WERI-Rb-1 (cell line): ENCODE measurements at places on chromosomes 12 and 14.

GRCh38 chr14:88439088-88439487 is 53.6 kb downstream of the SPATA7 start:
- no peak for DNase-seq

DNA sequence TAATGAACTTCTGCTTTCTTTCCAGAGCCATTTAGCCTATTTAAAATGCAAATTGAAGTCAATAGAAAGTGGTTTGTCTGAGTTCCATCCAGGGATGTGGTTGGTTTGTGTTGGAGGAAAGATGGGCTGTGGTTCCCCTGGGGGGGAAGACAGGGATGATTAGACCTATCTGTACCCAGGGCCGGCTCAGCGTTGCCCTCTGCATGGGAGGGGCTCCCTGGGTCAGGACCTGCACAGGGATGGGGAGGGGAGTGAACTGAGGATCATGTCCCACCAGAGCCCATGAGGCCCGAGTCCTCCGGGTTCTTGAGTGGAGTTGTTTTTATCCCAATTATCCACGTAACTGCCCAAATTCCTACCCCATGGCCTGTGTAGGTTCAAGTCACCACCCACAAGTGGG is 76.9 kb upstream of the SFSWAP start:
- no peak for DNase-seq

- peak; percentile 66 for DNase-seq
These were observed at the start of gene SLC2A3 for GRCh38 chr12:7935590-7936581. Gene SLC2A3 (minus strand): TSS chr12:7936187. CDS start chr12:7936034, 153 bp downstream.

DNA sequence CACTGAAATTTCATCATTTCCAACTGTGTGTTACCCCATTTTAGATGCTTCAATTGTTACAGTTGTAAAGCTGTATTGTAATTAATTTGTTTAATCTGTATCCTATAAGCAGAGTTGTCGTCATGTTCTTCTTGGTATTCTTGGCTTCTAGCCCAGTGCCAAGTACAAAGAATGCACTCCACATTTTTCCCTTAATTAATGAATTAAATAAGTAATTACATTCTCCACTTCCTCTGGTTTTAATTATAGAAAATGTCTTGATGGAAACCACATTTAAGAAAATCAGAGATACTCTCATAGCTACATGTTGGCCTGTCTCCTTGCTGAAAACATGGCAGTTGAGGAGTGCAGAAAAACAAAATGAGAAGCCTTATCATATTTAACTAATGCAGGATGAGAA is 746 bp downstream of the DNAI7 start:
- no peak for DNase-seq

DNA sequence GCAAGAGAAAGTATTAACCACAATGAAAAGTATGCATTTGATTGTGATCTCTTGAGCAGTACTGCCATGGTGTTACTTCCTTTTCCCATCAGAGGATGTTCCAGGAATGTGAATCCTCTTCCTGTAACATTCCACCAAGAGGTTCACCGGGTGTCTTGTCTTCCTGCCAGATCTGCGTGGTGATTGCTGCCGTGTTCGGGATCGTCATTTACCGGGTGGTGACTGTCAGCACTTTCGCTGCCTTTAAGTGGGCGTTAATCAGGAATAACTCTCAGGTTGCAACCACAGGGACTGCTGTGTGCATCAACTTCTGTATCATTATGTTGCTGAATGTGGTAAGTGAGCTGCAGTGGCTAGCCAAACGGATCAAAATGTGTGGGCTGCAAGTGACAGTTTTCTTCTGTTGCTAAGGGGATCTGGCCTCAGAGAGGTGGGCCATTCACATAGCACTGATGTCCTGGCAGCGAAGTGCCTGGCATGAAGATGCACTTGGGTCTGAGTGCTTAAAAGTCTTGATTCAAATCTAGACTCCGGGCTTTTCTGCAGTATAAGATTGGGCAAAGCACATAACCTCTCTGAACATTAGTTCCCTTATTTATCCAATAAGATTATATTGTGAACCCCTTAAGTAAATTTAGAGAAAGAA is 123.4 kb downstream of the SLC5A8 start:
- no peak for DNase-seq

DNA sequence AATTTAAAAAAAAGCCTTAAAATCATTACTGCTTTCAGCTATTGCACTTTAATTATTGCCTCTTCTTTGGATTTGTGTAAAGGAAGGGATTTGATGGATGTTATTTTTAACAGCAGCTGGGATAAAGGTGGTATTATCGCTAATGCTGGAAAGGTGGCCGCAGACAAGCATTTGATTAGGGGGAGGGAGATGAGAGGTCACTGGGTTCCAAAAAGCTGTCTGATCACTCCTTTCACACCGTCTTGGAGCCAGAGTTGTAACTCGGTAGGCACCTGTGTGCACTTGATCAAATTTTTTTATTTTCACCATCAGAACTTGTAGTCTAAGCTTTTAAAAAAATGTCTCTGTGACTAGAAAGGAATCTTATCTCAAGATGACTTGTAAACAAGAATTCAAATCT is 99.8 kb downstream of the AKAP6 start:
- peak; percentile 19 for DNase-seq

DNA sequence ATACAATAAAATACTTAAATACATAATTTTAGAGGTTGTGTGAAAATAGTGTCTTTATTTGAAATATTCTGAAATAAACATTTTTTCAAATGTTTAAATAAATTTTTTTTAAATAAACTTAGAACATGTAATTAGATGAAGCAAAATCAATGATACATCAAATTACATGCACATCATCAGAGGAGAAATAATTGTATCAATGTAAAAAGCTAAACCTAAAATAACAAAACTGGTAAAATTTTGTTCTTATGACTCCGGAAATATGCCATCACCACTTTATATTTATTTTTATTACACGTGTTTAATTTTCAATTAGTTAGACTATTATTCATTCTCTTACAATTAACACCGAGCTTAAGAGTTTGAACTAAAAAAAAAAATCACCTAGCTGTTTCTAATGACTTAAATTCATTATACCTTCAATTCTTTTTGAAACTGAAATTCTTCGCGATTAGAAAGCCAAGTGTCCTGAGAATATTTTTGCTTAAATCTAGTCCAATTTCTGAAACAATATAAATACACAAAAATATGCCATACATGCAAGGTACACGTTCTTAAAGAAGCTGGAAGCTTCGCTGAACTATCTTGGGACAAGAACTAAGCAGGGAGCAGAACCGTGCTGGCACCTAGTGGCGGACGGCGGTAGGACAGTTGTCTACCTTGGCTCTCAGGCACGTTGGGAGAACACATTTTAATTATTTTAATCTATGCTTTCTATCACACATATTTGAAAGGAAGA is 230.5 kb downstream of the SLC25A21 start:
- peak; percentile 56 for DNase-seq

- DNase-seq: peak; percentile 75
These were observed 22.6 kb downstream of the INSM2 start for GRCh38 chr14:35556548-35556947.
